ENCODE measurements at places on chromosomes 7 and 10.

DNA sequence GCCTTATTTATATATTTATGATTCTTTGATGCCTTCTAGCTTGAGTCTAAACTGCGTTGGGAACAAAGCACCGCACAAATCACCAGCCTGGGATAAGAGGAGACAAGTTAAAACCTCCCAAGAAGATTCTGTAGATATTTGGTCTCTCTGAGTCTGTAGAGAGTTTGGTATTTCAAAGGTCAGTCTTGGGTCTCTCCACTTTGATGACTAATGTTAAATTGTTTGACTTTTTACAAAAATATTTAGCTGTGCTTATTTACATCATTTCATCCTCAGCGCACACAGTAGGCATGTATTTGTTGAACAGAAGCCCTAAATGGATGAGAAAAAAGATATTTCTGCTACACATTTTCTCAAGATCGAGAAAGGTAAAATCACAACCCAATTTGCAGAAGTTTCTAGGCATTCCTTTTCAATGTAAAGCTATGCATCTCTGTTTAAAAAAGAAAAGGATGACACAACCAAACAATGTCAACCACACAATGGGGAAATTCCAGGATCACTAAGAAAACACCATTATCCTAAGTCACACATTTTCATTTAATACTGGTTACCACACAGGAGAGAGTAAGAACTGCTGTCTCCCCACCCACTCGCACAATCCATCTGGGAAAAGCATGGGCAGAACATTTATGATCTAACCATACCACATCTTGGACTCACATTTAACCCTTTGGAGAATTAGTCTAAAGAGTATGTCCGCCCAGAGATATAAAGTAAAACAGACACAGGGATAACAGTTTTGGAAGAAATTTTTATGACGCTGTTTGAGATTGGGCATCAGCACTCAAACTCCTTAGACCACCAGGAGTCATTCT is 4.4 kb downstream of the CDK6 start:
- no peak for DNase-seq

DNA sequence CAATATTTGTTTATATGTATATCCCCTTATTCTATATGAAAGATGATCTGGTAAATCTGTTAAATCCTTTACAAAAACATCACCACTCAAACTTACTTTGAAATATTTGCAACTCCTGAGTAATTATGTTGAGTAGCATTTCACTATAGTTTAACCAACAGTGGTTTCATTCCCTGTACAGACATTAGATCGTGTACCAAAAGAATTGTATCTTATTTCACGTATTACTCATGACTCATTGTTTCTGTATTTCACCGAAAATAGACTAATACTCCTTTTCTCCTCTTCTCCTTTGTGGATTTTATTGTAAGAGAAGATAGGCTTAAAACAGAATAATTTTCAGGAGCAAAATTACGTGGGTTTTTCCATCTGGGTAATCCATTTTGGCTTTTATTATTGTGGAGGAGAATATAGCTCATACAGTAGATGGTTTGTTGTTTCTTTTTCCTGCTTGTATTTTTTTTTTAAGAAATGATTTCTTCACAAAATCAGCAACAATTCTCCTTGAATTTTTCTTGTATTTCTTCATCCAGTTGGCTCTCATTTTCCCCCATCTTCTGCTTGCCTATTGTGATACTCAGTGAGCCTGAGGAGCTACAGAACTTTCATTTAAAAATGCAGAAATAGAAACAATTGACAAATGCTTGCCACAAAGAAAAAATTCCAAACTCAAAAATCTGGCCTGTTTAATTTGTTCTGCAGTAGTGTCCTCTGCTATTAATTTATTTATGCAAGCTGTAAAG is 90.6 kb upstream of the OIT3 start:
- DNase-seq: no peak

- no peak for DNase-seq
Measured at GRCh38 chr10:75708060-75708459, 276.6 kb downstream of the LRMDA start.

DNA sequence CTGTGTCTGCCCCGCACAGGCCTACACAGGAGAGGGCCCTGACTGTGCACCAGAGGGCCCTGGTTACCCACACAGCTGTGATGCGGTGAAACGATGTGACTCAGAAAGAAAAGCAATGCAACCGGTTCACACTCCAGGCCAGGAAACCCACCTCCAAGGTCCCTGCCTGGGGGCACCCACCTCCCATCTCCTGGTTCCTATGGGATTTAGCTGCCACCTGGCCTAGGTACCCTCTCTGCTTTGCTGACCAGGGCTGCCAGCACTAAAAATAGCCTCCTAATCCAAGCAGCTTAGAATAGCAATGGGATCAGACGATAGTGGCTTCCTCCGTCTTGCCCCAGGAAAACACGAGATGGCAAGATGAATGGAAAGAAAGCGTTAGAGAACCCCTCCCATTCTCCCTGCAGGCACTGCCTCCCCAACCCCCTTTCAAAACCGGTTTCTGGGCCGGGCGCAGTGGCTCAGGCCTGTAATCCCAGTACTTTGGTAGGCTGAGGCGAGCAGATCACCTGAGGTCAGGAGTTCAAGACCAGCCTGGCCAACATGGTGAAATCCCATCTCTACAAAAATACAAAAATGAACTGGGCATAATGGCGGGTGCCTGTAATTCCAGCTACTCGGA is 12.4 kb downstream of the RBP3 start:
- no peak for DNase-seq

DNA sequence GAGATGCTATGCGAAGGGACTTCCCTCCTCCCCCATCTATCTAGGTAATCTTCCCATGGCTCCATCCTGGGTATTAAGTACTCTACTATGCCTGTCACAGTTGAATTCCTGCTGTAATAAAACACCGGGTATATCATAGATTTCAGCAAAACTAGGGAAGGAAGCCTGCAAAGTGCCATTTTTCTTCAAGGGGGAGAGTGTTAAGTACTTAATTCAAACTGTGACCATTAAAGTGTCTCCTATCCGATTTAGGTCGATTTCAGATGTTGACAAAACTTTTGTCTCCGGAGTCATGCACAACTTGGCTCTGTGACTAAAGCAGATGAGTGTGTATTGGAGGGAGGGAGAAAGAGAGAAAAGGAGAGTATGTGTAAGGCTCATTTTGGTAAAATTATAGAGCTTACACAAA is 4.6 kb downstream of the HOXA4 start:
- no peak for DNase-seq

- no peak for DNase-seq
Measured at GRCh38 chr10:20745556-20746375, 151.3 kb downstream of the NEBL start.

- no peak for DNase-seq
Measured at GRCh38 chr10:103416436-103417147, 20.2 kb downstream of the PDCD11 start.

GRCh38 chr7:41578700-41579099 is 124.2 kb downstream of the INHBA start:
- DNase-seq: no peak

DNA sequence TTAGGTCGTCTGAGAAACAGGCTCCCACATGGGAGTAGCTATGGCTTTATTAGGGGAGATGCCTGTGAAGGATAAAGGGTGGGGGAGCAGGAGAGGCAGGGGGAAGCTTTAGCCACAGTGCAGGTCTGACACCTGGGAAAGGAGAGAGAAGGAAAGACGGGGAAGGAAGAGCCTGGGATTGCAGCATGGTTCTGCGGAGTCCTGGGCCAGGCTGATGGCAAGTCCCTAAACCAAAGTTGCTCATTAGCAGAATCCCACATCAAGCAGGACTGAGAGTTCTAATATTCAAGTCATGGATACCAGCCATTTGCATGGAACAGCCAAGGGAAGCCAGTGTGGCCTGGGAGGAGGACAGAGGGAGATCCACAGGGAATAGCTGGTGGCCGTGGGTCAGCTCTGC is 414.8 kb downstream of the RPS24 start:
- DNase-seq: no peak
